ENCODE measurements at places on chromosomes 2 and 18. TPM values are rescaled to one million over a fixed set of nuclear protein-coding genes. Genes with fewer than 3 reads are reported as not detected.

The TMEFF2 gene
- not detected for total RNA-seq

- H3K4me1 ChIP-seq: no peaks in the 10 kb centered on the region
- peak overlapping the region; percentile 81 for H3K4me3 ChIP-seq
- H3K36me3 ChIP-seq: no peaks in the 10 kb centered on the region
- no peaks in the 10 kb centered on the region for H3K27me3 ChIP-seq
Measured at GRCh38 chr2:70979180-70979488, 704 bp downstream of the ANKRD53 start.

DNA sequence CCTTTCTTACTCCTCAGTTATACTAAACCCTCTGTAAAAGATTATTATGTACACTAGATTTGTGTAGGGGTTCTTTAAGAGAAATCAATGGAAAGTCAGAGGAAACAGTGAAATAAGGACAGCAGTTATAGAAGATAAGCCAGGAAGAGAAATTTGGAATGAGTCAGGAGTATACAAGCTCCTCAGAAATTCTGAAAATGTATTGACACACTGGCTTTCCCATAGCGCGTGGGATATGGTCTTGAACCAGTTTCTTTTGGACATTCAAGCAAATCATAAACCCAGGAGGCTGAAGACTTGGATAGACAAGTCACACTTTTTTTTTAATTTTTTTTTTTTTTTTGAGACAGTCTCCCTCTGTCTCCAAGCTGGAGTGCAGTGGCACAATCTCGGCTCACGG is 316.1 kb upstream of the MMADHC start:
- H3K4me3 ChIP-seq: no peak overlapping the region
- H3K27me3 ChIP-seq: no peaks in the 10 kb centered on the region
- no peak overlapping the region for H3K27ac ChIP-seq
- no peak for DNase-seq

GRCh38 chr18:27649621-27650020 is 464.5 kb upstream of the CHST9 start:
- no peak overlapping the region for H3K4me3 ChIP-seq
- H3K4me1 ChIP-seq: no peaks in the 10 kb centered on the region
- no peak overlapping the region for H3K27ac ChIP-seq
- H3K36me3 ChIP-seq: no peaks in the 10 kb centered on the region
- no peaks in the 10 kb centered on the region for H3K27me3 ChIP-seq
- no peak for DNase-seq

The SAG gene
- not detected for total RNA-seq

The SP140 gene
- 1.1 TPM for total RNA-seq

DNA sequence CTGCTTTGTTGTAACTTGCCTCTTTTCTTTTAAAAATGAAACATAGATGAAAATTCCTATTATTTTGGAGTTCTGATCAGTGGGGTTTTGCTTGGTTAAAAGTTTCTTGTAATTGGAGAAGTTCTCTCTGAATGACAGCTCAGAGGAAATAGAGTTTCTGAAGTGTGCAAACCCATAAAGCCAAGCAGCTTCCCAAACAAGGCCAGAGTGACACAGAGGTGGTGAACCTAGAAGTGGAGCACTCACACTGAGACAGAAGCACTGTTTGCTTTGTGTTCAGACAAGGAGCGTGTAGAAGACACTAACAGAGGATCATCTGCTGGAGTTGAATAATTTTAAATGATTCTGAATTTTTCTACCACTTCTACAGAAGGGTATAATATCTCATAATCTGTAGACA is 49.2 kb downstream of the FBXO48 start:
- DNase-seq: no peak
- H3K4me1 ChIP-seq: no peaks in the 10 kb centered on the region
- no peak overlapping the region for H3K27ac ChIP-seq
- no peak overlapping the region for H3K4me3 ChIP-seq

- H3K36me3 ChIP-seq: no peaks in the 10 kb centered on the region
- H3K27ac ChIP-seq: peak overlapping the region; percentile 52
- DNase-seq: no peak
- H3K4me1 ChIP-seq: no peaks in the 10 kb centered on the region
- H3K4me3 ChIP-seq: peak overlapping the region; percentile 4
- no peaks in the 10 kb centered on the region for H3K27me3 ChIP-seq
Measured at GRCh38 chr18:55510809-55511208, 77.2 kb downstream of the TCF4 start.

The TUBA4B gene
- total RNA-seq: not detected

DNA sequence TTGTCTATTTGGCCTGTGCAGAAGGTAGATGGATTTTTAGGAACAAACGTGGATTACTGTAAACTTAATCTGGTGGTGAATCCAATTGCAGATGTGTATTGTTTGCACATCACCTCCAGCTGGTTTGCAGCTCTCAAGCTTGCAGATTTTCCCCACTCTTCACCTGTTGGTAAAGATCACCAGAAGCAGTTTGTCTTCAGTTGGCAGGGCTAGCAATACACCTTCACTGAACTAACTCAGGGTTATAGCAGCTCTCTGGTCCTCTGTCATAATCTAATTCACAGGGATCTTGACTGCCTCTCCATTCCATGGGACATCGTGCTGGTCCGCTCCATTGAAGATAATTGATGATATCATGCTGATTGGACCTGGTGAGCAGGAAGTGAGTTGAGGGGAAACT is 181.5 kb downstream of the VAPA start:
- H3K36me3 ChIP-seq: no peaks in the 10 kb centered on the region
- DNase-seq: no peak
- no peak overlapping the region for H3K27ac ChIP-seq
- H3K4me1 ChIP-seq: no peaks in the 10 kb centered on the region
- H3K27me3 ChIP-seq: no peaks in the 10 kb centered on the region

DNA sequence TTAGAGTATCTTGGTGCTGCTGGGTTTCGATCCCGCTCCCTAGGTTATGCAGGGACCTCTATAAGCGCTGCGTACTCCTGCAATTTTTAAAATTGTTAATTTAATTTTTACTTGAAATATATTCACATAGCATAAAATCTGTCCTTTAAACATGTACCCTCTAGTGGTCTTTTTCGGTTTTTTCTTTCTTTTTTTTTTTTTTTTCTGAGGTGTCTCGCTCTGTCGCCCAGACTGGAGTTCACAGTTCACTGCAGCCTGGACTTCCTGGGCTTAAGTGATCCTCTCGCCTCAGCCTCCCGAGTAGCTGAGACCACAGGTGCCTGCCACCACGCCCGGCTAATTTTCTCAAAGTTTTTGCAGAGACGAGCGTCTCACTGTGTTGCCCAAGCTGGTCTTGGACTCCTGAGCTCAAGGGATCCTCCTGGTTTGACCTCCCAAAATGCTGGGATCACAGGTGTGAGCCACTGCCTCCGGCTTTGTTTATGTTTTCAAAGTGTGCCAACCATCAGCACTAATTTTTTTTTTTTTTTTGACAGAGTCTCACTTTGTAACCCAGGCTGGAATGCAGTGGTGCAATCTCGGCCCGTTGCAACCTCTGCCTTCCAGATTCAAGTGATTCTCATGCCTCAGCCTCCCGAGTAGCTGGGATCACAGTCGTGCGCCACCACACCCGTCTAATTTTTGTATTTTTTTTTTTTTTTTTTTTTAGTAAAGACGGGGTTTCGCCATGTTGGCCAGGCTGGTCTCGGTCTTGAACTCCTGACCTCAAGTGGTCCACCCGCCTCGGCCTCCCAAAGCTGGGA is 585 bp upstream of the MOB1A start:
- peaks cover 9% of the 10 kb centered on the region for H3K4me1 ChIP-seq
- no peak for DNase-seq
- peak overlapping the region; percentile 74 for H3K4me3 ChIP-seq
- no peaks in the 10 kb centered on the region for H3K36me3 ChIP-seq

GRCh38 chr2:49978341-49978740 is 824.0 kb upstream of the FSHR start:
- DNase-seq: no peak
- H3K27me3 ChIP-seq: no peaks in the 10 kb centered on the region
- H3K27ac ChIP-seq: no peak overlapping the region
- no peak overlapping the region for H3K4me3 ChIP-seq

- no peaks in the 10 kb centered on the region for H3K27me3 ChIP-seq
- no peak overlapping the region for H3K4me3 ChIP-seq
- H3K27ac ChIP-seq: no peak overlapping the region
- no peaks in the 10 kb centered on the region for H3K4me1 ChIP-seq
Measured at GRCh38 chr2:110149330-110150220, 34.0 kb upstream of the MALL start.

DNA sequence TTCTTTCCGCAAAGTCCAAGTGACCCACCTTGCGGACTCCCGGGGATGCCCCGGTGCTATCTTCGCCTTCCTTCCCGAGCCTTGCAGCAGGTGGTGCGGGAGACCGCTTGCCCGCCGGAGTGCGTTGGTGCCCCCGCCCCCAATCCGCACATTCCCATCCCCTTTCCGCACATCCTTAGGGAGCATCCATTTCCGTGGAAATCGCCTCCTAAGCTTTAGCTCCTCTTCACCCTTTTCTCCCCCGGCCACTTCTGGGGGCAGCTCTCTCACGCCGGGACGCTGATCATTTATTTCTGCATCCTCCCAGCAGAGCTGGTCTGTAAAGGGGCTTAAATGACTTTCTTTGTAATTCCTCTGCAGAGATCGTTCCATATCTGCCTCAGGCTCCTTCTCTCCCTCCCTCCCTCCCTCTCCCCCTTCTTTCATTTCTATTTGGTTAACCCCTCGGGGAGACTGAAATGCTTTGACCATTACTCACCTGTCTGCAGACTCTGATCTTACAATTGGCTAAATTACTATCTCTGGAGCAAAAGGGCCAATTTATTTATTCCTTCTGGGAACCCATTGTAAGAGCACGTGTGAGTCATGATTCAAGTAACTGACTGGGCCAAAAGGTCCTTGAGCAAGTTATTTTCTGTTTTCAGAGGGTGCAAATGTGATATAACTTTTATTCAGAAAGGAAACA is 1.3 kb upstream of the LYPD1 start:
- DNase-seq: no peak
- no peak overlapping the region for H3K27ac ChIP-seq
- H3K27me3 ChIP-seq: peaks cover 21% of the 10 kb centered on the region
- H3K4me3 ChIP-seq: peak overlapping the region; percentile 69
- H3K36me3 ChIP-seq: no peaks in the 10 kb centered on the region

DNA sequence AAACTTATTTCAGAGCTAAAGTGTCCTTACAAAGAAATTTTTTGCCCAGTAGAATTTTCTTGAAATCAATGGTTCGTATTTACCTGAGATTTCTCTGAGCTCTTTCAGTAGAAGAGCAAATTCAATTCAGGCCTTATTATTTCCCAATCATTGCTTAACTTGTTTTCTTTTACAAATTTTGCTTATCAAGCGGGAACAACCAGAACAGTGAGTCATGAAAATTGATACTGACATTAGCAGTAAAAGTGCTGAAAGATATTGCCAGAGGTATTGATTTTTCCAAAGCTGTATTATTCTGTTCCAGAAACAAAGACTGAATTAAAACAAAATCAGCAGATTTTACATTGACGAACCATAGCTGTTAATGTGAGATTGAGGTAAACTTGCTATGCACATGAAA is 10.1 kb upstream of the RIOK3 start:
- H3K27me3 ChIP-seq: no peaks in the 10 kb centered on the region
- no peaks in the 10 kb centered on the region for H3K4me1 ChIP-seq
- no peak overlapping the region for H3K4me3 ChIP-seq
- no peak overlapping the region for H3K27ac ChIP-seq

Measured in breast epithelium (tissue), 4 donors.